ENCODE measurements at places on chromosomes 13 and 19.
A peak's percentile ranks its signal among the peaks of the same experiment; 100 is the strongest.

DNA sequence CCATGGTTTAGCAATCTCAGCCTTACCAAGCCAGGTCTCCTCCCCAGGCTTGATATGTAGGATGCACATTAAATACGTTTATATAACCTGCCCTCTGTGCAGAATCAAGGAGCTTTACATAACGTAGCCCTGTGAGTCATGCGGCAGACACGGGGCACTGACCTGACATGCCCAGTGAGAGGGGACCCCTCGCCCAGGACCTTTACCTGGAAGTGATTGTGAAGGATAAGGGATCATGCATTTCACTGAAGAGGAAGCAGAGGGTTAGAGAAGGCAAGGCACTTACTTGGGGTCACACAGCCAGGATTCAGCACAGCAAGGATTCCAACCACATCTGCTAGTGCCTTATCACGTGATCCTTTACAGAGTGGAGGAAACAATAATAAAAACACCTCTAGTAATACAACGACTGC, 18.9 kb upstream of the FOSB start:
- no peak for DNase-seq

DNA sequence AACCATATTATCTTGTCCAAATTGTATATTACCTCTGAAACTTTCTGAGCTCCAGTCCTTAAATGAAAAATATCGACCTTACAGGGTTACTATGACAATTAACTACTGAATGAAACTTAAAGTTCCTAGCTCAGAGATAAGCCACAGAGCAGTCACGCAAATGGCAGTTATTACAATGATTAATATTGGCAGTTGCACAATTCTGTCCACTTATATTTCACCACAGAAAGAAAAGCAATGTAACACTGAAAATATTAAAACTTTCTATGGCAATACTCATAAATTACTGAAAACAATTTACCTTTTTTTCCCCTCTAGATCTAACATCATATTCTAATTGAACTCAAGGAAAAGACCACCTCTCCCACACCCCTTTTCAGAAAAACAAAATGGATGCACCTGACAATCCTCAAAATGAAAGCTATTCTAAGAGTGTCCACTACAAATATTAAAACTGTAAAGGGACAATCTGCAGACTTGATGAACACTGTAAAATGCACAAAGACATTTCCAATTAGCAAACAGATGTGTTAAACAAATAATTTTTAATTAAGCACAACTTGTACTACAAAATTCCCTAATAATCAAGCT, 14.6 kb downstream of the LNX2 start:
- no peak for DNase-seq

- peak; percentile 78 for DNase-seq
Observed at GRCh38 chr13:26985285-26985878, 186.2 kb downstream of the USP12 start.

- DNase-seq, result no peak
Observed at GRCh38 chr19:34403784-34404108, 453 bp upstream of the PDCD2L start.

- no peak for DNase-seq
Observed at GRCh38 chr19:30119180-30119908, 177.3 kb downstream of the URI1 start.

- DNase-seq, result peak; percentile 91
Observed at GRCh38 chr19:16829010-16829821, at the start of gene SIN3B. TSS of gene SIN3B (plus strand) at chr19:16829398. CDS start at chr19:16829421, 23 bp downstream.

DNA sequence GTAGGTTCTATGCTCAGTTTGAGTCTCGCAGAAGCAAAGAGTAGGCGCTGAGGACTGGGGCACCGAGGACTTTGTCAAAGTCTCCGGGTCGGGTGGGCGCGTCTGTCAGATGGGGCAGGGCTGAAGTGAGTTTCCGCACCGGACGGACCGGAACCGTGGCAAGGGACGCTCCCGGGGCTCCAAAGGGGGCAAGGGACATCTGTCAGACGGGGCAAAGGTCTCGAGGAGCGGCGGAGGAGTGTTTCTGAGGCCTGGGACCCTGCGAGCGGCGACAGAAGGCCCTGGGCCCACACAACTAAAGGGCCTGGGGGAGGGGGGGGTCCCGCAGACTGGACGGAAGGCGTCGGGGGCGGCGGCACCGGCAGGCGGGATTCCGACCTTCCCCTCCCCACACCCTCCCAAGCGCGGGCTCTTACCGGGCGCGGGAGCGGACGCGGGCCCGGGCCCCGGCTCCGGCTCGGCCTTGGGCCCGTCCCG, 13.3 kb upstream of the AKAP8L start:
- DNase-seq, result peak; percentile 47

DNA sequence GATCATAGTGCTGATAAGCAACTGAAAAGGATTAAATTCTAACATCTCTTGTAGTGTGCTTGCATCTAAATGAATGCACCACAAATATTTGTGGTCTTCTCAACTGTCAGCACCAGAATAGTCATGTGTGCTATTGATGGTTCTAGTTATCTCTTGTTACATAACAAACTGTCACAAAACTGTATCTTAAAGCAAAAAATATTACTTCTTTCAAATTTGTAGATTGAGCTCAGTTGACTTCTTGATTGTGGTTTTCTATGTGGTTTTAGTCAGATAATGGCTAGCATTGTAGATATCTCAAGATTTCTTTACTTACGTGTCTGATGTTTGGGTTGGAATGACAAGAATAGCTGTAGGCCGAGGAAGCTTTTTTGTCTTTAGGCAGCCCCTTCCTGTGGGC, 431.3 kb downstream of the SLITRK6 start:
- no peak for DNase-seq

GRCh38 chr13:33870046-33870668, 52.2 kb downstream of the RFC3 start:
- DNase-seq, result no peak

DNA sequence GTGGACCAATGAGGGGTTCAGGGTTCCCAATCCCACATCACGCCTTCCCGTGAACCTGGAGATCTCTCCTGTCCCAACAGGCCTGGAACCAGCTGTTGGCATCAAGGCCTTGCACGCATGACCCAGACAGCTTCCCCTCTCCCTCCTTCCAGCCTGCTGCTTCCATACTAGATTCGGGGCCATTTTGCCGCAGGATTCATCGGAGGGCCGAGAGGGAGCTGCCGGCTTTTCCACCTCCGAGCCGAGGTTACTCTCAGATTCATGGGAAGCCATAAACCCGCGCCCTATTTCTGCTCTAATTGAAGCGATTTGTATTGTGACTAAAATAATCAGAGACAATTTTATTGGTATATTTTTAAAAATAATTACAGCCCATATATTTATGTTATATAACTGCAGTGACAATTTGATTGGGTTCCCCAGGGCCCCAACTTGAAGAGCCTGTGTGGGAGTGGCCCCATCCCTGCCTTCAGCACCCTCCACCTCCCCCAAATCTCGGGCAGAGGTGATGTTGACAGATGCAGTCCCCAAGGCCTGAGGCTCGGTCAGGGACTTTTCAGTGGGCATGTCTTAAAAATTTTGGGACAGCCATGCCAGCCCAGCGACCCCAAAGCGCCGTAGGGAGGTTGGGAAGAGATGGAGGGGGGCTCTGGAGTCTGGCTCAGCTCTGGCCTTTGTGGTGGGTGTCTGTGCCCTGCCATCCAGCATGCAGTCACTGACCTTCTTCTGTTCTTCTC, 30.8 kb upstream of the PEPD start:
- no peak for DNase-seq

- no peak for DNase-seq
Observed at GRCh38 chr13:74892096-74892495, 589.9 kb downstream of the TBC1D4 start.

DNA sequence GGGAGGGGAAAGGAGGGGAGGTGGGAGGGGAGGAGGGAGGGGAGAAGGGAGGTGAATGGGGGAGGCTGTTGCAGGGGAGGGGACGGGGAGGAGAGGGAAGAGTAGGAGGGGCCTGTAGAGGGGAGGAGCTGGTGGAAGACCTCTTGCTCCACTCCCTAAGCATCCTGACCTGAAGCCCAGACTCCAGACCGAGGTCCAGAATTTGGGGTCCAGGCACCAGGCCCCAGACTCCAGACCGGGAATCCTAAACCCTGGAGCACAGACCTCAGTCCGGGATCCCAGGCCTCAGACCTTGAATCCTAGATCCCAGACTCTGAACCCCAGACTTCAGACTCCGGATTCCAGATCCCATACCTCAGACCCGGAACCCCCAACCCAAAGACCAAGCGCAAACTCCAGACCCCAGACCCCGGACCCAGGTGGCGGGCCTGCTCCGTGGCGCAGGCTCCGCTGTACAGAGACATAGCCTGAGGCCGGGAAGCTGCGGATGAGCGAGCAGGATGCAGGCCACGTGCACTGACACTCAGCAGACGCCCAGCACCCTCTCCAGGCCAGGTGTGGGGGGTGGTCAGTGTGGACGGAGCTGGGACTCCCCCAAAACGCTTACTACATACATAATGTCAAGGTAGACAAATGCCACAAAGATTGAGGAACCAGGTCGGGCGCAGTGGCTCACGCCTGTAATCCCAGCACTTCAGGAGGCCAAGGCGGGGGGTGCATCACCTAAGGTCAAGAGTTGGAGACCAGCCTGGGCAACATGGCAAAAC, 710 bp upstream of the BTBD2 start:
- DNase-seq, result peak; percentile 63

DNA sequence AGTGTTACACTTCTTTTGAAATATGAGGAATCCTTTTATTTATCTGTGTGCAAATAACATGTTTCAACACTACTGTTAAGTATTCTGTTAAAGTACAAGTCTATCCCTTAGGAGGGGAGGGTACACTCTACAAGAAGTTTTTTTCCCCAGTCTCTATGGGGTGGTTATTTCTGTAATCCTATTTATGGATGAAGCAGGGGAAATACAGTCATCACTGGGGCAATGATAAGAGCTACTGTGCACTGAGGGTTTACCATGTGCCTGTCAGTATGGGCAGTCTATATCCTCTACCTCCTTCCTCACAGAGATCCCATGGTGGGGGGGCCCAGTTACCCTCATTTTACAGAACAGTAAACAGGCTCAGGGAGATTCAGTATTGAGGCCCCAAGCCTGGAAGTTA, 16.6 kb upstream of the TRIM13 start:
- DNase-seq, result no peak

GRCh38 chr13:73532987-73533510, 474.2 kb downstream of the KLF5 start:
- no peak for DNase-seq

- DNase-seq, result no peak
Observed at GRCh38 chr13:21579754-21580316, 24.1 kb downstream of the MICU2 start.

- peak; percentile 58 for DNase-seq
Observed at GRCh38 chr19:35704218-35704617, at the start of gene ZBTB32. TSS of gene ZBTB32 (plus strand) at chr19:35704558. CDS start at chr19:35714627, 10,069 bp downstream.

- no peak for DNase-seq
Observed at GRCh38 chr19:11633223-11633622, 35.9 kb downstream of the ZNF627 start.

DNA sequence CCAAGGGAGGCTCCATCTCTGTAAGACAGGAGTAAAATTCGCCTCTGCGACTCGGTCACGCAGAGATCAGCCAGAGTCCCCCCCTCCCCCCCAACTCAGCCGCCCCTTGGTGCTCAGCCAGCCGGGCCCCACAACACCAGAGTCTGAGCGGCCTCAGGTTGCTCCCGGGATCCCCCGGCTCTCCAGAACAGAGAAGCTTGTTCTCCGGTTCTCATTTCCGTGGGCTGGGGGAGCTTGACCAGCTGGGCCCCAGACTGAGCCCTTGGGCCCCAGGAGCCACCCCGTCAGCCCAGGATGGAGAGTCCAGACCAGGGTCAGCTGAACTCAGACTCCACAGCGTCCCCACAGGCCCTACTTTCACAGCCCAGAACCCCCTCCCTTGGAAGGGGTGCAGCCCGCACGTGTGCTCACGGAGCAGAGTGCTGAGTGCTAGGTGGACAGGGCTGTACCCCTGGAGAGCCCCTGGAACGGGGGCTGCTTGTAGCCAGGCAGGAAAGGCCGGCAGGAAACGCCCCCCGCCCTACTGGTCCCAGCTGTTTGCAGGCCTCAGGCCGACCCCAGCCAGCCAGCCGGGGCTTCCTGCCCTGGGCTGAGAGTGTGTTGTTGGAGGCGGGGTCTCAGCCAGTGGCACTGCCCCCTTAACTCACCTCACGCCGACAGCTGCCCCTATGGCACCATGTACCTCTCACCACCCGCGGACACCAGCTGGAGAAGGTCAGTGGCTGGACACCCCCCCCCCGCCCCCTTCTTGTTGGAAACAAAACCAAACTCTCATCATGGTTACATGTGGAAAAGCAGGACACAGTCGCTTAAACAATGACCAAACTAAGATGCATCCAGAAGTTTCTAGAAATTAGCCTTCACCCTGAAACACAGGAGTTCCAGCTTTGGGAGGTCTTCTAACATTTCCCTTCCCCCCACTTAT, 44.4 kb downstream of the COMP start:
- DNase-seq, result no peak

GRCh38 chr13:41774605-41775218, 186.2 kb downstream of the VWA8 start:
- DNase-seq, result no peak

DNA sequence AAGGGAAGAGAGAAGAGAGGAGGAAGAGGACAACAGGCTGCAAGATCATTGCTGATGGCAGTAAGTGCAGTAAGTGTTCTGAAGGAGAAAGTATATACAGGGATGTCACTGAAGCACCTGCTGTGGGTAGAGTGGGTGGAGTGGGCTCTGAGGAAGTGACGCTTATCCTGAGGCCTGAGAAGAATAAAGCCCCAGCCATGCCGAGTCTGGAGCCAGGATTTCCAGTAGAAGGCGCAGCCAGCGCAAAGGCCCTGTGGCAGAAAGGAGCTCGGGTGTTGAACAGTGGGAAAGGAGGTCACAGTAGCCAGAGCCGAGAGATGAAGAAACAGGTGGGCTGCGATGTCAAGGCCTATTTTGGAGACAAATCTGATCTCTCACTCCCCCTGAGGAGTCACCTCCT, 31.8 kb upstream of the ADGRE5 start:
- peak; percentile 13 for DNase-seq

GRCh38 chr19:49210901-49211451, 53.4 kb downstream of the TRPM4 start:
- no peak for DNase-seq

GRCh38 chr19:55537741-55538111, 793 bp upstream of the SBK2 start:
- no peak for DNase-seq

DNA sequence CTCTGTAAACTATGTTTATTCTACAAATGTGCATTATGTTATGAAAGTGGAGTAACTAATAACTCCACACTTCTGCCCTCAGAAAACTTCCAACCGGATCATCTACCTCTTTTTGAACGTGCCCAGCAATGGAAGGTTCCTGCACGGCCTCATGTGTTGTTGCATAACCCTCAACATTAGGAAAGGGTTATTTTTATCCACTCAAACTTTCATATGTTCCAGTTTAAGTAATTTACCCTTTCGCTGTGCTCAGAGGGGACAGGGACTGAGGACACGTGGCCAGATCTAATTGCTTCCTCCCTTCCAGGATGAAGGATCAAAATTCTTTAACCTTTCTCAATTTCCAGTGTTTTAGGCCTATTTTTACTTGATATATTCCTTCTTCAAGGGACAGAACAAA, 29.6 kb downstream of the IRS2 start:
- DNase-seq, result no peak

DNA sequence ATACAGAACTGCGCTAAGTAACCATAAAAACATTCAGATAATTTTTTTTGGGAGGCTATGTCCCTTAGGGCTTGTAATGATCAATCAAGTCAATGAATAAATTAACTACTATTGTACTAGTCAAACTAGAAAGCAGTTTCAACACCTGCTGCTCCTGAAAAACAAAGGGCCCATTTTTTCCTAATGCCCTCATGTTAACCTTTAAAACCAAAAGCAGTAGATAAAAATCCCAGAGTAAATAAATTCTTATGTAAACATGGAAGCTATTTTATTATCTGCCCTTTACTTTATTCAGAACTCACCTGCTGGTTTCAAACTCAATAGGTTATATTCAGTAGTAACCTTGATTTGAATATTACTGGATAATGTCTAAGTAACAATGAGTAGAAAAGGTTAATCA, 159.5 kb upstream of the STARD13 start:
- DNase-seq, result no peak

All from activated CD4-positive, alpha-beta T cell treated with anti-CD3 and anti-CD28 coated beads for 48 hours (primary cell).